ENCODE measurements at places on chromosomes 13 and 19. TPM values are rescaled to one million over a fixed set of nuclear protein-coding genes. Genes with fewer than 3 reads are reported as not detected.

Gene STK24
- 51.3 TPM for polyA plus RNA-seq

Gene OR10H1
- polyA plus RNA-seq = not detected

Gene TJP3
- 3.3 TPM for polyA plus RNA-seq

Gene THSD1
- polyA plus RNA-seq = 0.18 TPM

Gene ZNF549
- polyA plus RNA-seq = 2.8 TPM
